Heart right ventricle (tissue), 16 donors: ENCODE measurements at places on chromosomes 13 and 19. TPM values are rescaled to one million over a fixed set of nuclear protein-coding genes. Genes with fewer than 3 reads are reported as not detected.

DNA sequence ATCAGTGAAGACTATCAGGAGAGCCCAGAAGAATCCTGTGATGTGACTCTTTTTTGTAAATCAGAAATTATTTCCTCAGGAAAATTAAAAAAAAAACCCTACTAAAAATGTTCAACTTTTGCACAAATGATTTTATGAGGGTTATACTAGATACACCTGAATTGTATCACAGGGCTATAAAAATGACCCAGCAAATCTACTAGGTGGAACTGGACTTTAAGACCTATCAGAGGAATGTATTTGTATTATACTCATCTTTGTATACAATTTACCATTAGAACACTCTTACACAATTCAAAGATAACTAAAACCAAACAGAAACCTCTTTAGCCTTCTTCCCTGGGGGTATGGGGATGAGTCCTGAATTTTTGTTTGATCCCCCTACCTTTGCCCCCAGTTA, 7.2 kb downstream of the FBXL3 start:
- DNase-seq, result no peak

DNA sequence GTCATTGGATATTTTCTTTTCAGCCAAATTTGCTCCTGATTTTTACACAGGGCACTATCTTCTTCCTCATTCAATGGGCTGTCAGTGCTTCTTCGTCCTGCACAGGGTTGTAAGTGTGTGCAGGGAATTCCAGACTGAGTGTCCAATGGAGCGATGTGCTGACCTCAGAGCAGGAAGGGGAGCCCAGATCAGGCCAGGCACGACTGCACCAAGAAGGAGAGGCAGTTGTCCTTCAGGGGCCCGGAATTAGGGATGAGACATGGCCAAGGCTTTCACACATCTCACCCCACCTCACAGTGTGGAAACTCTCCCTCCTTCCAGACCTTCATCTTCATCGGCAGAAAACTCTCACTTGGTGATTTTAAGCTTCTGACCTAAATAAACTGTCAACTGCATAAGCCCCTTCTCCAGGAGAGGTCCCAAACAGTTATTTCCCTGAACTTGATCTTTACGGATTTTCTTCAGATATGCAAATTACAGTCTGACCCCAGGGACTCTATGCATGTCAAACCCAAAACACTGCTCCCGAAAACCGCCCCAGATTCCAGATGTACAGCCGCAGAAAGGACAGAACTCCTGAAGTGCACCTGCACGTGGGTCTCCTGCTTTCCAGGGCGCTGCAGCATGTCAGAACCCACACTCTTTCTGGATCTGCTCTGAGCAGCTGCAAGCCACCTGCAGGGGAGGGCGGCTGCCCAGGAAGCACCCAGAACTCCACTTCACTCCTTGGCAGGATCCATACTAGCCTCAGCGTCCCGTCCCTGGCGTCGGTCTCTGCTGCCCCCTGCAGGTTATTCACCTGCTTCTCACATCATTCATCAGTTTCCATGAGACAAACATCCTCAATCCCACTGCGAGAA, 625 bp upstream of the ZNF20 start:
- peak; percentile 88 for DNase-seq

- no peak for DNase-seq
Measured at GRCh38 chr13:44692173-44692713, 116.1 kb upstream of the TSC22D1 start.

- DNase-seq, result no peak
Measured at GRCh38 chr13:24716446-24716845, 36.2 kb downstream of the ATP12A start.

GRCh38 chr13:43375797-43376465, 352.5 kb downstream of the DNAJC15 start:
- no peak for DNase-seq

DNA sequence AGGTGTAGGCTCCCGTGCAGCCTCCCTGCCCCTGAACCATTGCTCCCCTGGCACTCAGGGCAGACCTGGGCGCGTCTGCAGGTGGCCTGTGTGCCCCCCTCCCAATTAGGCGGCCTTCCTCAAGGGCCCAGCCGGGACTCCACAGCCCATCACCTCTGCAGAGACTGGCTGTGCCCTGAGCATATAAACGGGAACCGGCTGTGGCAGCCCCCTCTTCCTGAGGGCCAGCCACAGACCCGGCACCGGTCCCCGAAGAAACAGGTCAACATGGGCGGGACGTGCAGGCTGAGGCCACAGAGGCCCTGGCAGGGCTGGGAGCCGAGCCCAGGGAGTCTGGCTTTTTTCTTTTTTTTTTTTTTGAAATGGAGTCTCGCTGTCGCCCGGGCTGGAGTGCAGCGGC, 12.0 kb downstream of the PIAS4 start:
- no peak for DNase-seq

DNA sequence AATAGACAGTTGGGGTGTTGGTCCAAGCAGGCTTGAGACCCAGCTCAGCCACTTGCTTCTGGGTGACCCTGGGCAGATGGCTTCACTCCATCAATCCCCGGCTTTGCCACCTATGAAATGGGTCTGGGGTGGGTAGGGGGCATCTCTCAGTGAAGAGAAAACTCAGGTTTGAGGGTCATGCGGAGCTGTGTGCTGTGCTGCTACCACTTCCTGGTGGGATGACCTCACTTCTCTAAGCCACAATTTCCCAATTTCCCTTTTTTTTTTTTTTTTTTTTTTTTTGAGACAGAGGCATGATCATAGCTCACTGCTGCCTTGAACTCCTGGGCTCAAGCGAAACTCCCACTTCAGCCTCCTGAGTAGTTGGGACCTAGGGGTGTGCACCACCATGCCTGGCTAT, 4.6 kb upstream of the PLAUR start:
- DNase-seq, result no peak

DNA sequence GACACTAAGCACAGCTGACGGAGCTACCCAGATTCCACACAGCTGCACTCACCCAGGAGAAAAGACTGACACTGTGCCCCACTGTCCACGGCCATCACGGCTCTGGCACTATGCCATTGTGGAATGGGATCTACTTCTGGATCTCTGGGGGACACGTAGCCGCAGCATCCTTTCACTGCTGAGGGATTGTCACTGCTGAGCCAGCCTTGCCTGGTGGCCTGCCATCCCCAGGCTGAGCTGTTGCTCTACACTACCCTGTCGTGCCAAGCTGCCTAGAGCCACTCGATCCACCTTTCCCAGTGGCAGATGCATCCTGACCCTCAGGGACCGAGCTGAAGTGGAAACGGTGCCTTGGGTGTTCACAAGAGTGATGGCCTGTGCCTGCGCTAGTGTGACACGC, 5.0 kb upstream of the LILRB5 start:
- DNase-seq, result no peak

- DNase-seq, result no peak
Measured at GRCh38 chr19:31232180-31232579, 117.1 kb downstream of the TSHZ3 start.

GRCh38 chr13:74695021-74695800, 561.0 kb upstream of the KLF12 start:
- no peak for DNase-seq

GRCh38 chr13:76651286-76651685, 234.9 kb downstream of the KCTD12 start:
- DNase-seq, result no peak

- no peak for DNase-seq
Measured at GRCh38 chr19:2252797-2253105, 3.5 kb downstream of the JSRP1 start.

DNA sequence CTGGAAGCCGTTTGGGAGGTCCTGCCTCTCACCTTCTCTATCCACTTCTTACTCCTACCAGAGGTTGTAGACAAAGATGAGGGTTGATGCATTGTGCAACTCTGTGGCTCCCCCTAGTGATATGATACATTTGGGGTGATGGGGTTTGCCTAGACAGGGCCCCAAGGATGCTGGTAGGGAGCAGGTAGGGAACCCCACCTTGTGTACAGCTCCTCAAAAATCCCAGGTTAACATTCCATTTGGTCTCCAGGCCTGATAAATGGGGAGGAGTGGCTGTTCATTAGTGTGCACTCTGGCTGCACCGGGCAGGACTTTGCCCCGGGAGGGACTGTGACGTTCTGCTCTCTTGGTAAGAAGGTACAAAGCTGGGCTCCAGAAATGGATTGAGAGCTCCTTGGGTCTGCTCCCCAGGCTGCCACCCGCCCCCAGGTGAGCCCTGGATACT, 19.2 kb downstream of the SIGLEC8 start:
- DNase-seq, result no peak

DNA sequence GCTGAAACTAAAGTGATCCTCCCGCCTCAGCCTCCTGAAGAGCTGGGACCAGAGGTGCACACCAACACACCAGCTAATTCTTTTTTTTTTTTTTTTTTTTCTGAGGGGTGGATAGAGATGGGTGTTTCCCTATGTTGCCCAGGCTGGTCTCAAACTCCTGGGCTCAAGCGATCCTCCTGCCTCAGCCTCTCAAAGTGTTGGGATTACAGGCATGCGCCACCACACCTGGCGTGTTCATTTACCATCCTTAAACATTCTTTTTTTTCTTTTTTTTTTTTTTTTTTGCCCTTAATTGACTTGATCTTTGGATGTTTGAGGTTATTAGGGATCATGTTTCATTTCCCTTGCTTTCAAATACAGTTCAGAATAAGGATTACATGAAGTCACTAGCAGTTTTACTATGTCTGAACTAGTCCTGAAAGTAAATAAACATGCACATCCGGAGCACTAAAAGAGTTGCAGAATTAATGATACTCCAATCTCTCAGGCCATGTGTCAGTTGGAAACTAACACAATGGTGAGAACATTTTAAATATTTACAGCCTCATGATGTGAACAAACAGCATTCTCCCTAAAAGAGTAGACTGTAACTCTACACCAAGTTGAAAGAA, 10.2 kb downstream of the UTP14C start:
- no peak for DNase-seq

- no peak for DNase-seq
Measured at GRCh38 chr13:25575562-25575961, 203.8 kb downstream of the ATP8A2 start.

DNA sequence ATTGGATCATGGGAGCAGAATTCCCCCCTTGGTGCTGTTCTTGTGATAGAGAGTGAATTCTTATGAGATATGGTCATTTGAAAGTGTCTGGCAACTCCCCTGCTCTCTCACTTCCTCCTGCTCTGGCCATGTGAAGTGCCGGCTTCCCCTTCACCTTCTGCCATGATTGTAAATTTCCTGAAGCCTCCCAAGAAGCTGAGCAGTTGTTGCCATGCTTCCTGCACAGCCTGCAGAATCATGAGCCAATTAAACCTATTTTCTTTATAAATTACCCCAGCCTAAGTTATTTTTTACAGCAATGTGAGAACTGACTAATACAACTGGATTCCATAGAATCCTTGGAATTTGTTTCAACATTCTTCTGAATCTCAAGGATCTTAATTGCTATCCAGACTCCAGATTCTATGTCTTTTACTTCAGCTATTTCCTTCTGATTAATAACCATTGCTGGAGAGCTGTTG, 328.1 kb downstream of the SLITRK5 start:
- DNase-seq, result no peak

GRCh38 chr13:114164053-114164452, 15.0 kb upstream of the CFAP97D2 start:
- DNase-seq, result no peak

- peak; percentile 76 for DNase-seq
Measured at GRCh38 chr13:36919833-36920615, at the start of gene SMAD9. Gene SMAD9 (minus strand): TSS chr13:36920238. CDS start chr13:36879689, 40,549 bp downstream.

DNA sequence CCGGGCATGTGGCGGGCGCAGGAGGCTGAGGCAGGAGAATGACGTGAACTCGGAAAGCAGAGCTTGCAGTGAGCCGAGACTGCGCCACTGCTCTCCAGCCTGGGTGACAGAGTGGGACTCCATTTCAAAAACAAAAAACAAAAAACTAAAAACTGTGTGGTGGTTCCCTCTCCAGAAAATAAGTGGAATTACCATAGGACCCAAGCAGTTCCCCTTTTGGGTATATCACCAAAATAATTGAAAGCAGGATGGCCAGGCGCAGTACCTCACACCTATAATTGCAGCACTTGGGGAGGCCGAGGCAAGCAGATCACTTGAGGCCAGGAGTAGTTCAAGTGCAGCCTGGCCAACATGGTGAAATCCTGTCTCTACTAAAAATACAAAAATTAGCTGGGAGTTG, 15.7 kb upstream of the LDLR start:
- DNase-seq, result no peak

- DNase-seq, result no peak
Measured at GRCh38 chr13:43877326-43877725, 2.2 kb downstream of the CCDC122 start.

DNA sequence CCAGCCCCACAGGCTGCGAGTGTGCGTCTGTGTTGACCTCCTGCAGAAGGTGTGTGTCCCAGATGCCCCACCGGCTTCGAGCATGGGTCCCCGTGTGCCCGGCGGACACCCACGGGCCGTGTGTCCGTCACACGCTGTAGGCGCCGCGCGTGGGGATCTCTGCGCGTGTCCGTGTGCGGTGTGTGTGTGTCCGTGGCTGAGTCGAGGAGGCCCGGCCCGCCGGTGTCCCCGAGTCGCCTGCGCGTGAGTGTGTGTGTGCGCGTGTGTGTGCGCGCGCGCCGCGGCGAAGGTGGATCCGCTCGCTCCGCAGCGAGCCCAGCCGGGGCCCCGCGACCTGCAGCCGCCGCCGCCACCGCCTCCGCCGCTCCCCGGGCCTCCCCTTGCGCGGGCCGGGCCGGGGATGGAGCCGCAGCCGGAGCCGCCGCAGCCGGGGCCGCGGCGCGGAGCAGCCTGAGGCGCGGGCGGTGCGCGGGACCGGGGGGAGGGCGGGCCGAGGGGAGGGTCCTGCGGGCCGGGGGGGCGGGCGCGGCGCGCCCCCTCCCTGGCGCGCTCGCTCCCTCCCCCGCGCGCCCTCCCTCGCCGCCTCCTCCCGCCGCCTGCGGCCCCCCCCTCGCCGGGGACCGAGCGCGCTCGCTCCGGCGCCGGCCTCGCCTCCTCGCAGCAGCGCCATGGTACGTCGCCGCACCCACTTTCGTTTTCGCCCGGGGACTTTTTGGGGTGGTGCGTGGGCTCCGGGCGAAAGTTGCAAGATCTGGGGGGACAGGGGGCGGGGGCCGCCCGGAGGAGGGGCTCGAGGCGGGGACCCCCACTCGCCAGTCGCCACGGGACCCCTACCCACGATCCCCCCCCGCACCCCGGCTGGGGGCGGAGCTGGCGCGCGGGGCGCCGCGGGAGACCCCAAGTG, 7.1 kb upstream of the NFIC start:
- peak; percentile 80 for DNase-seq

The LACC1 gene
- total RNA-seq, result 5.5 TPM

The CNFN gene
- total RNA-seq, result 0.51 TPM

The ADPRHL1 gene
- 778 TPM for total RNA-seq

The FGF22 gene
- 0.32 TPM for total RNA-seq

The MAB21L1 gene
- 0.25 TPM for total RNA-seq

The NCR1 gene
- total RNA-seq, result not detected

The GRIN2D gene
- 0.30 TPM for total RNA-seq

The TDRD3 gene
- 52.9 TPM for total RNA-seq

The NLRP9 gene
- not detected for total RNA-seq

The SH2D3A gene
- total RNA-seq, result 0.16 TPM

The CEACAM7 gene
- total RNA-seq, result not detected

The KIR3DL2 gene
- not detected for total RNA-seq

The ZNF813 gene
- 1.6 TPM for total RNA-seq

The NPAS1 gene
- 0.41 TPM for total RNA-seq

The APC2 gene
- total RNA-seq, result 0.18 TPM

The TPRX2 gene
- total RNA-seq, result not detected

The GAPDHS gene
- not detected for total RNA-seq
